ENCODE measurements at places on chromosomes 2 and 18.
A peak's percentile ranks its signal among the peaks of the same experiment; 100 is the strongest.

GRCh38 chr2:72386288-72386687 lies 238.6 kb upstream of the CYP26B1 start:
- no peak for DNase-seq

GRCh38 chr18:9915291-9916076 lies 1.7 kb downstream of the VAPA start:
- no peak for DNase-seq

DNA sequence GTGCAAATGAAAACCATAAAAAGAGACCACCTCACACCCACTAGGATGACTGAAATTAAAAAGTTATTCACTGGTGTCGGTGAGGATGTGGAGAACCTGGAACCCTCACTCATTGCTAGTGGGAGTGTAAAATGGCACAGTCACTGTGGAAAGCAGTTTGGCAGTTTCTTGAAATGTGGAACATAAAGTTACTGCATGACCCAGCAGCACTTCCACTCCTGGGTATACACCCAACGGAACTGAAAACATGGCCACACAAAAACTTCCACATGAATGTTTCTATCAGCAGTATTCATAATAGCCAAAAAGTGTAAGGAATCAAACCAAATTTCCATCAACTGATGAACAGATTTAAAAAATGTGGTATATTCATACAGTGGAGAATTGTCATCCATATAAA lies 65.1 kb upstream of the SLC66A3 start:
- no peak for DNase-seq

DNA sequence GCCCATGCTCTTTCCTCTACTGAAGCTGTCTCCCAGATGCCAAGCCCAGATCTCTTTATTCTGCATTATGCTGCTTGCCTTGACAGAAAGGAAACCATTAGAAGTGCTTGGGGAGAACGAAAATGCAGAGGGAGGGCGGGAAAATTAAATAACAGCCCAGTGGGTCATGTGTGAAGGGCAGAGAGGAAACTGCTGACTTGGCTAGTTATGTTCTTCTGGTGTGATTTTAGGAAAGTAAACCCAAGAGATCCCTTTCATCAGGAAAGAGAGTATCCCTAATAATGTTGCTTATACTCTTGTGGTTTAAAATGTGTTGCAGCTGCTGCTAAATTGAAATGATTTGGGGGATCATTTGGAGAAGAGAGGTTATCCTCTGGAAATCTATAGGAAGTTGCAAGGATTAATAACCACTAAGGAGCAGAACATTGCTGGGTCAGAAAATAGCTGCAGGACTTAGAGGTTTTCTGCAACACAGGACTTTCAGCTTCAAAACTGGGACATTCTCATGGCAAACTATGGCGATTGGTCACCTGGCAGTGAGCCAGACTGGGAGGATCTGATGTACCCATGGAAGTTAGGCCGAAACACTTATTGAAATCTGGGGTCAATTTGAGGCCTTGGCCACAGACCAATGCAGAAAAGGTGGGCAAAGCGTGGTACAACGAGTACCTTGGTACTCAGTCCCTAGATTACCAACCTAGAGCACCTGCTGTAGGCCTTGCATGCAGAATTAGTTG lies 172.2 kb downstream of the TMEM247 start:
- no peak for DNase-seq

- DNase-seq, result no peak
These were observed 22.2 kb upstream of the IL1RL1 start for GRCh38 chr2:102289129-102289528.

- no peak for DNase-seq
These were observed 105.9 kb upstream of the SNTG2 start for GRCh38 chr2:844715-845114.

DNA sequence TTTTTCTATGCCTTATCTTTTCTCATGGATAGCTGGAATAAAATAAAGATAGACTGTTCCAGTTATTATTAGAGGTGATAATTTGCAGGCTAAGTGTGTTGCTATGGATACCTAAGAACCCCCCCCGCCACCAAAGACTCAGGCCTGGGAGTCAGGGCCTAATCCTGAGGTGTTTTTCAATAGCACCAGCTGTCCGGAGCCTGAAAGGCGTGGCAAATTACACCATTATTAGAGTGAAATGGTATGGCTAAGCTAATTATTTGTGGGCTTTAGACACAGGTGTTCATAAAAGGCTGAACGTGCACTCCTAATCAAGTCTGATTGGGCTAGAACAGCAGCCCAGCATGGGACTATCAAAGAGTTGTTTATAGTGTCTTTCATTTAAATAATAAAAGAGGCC lies 293.2 kb upstream of the DCC start:
- no peak for DNase-seq

- DNase-seq, result no peak
These were observed 443.5 kb downstream of the XIRP2 start for GRCh38 chr2:167331636-167332232.

DNA sequence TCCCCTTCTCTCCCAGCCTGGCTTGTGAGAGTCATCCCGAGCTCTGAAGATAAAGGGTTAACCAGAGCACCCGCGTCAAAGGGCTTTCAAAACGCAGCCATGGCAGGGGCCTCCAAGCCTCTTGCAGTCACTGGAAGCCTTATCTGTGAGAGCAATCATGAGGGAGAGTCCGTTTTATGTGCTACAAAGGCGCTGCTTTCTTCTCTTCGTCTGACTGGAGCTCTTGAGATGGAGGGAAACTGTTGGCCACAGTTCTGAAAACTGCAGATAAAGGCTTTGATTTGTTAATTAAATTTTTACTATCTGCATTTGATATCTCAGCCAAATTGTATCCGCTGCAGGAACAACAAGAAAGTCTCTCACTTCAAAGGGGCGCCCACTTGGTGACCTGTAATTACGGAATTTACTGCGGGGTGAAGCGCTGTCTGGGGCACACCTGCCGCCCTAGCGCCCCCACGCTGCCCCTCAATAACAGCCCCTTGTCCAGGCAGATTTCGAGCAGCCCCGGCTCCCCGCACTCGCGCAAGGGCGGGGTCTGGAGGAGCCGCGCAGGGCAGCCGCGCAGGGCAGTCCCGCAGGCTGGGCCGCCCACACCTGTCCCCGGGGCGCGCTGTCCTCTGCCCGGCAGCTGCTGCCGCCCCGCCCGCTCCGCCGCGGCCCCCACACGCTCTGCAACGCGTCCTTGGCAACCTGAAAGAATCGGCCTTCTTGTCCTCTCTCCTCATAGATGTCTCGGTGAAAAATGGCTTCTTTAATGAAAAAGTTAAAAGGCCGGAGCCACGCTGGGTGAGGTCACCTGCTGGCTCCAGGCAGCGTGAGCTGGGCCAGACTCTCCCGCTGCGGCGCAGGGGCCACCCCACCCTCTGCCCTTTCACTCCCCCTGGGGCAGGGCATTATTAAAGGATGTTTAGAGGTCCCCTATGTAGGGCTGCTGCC lies 217.9 kb downstream of the VAPA start:
- no peak for DNase-seq

GRCh38 chr2:169933124-169933711 lies 106.0 kb downstream of the UBR3 start:
- peak; percentile 6 for DNase-seq

DNA sequence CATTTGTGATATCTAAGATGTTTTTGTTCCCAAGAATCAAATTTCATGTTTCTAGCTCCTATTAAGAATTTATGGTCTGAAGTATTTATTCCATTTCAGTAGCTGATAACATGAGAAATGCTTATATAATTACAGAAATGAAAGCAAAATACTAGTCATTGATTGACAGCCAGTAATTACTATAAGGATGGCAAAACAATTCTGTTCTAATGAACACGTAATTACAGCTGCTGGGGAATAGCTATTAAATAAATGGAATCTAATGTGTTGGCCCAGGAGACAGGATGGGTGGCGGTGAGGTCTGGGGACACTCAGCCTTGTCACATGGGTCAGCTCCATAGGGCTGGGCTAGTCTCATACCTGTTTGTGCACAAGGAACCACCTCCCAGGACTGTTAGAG lies 263.5 kb downstream of the FHOD3 start:
- DNase-seq, result no peak

DNA sequence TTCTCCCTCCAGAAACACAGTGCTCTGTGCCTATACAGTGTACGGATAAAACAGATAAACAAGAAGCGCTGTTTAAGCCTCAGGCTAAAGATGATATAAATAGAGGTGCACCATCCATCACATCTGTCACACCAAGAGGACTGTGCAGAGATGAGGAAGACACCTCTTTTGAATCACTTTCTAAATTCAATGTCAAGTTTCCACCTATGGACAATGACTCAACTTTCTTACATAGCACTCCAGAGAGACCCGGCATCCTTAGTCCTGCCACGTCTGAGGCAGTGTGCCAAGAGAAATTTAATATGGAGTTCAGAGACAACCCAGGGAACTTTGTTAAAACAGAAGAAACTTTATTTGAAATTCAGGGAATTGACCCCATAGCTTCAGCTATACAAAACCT lies 70.7 kb downstream of the TANK start:
- no peak for DNase-seq

- DNase-seq, result no peak
These were observed 22.8 kb downstream of the ARHGAP28 start for GRCh38 chr18:6752202-6752860.

GRCh38 chr2:152761214-152761613 lies 42.8 kb downstream of the ARL6IP6 start:
- DNase-seq, result no peak

DNA sequence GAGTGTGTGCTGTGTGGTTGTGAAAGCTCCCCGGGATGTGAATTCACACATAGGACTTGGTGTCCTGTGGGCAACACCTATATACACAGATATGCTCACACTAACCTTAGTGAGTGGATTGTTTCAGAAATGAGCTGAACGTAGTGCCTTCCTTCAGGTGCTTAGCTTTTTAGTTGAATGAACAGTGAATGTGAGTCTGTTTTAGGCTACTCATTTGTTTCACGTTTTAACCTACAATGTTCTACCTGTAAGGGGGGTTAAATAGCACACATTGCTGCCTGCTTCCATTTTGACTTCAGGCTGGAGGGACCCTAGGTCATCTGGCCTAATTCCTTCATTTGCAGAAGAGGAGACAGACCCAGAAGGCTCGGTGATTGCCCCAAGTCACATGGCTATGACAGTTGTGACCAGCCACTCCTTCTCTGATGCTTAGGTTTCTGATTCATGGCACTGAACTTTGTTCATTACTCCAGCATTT lies 1.0 kb downstream of the PLEK start:
- no peak for DNase-seq

DNA sequence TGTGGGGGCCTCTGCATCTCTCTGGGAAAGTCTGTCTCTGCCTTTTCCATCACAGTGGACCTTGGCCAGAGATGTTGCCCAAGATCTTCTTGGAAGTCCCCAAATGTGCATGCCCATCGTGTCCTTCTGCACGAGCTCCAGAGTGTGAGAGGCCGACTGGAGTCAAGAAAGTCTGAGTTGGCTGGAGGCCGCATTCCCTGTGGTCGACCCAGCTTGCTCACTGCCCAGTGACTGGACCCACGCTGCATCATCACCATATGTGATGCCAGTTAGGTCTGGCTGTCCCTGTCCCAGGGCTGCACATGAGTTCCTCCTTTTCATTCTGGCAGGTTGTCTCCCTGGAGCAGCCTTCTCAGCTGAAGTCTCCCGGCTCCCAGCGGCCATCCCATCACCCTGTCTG lies 93.8 kb downstream of the ARL4C start:
- DNase-seq, result no peak

DNA sequence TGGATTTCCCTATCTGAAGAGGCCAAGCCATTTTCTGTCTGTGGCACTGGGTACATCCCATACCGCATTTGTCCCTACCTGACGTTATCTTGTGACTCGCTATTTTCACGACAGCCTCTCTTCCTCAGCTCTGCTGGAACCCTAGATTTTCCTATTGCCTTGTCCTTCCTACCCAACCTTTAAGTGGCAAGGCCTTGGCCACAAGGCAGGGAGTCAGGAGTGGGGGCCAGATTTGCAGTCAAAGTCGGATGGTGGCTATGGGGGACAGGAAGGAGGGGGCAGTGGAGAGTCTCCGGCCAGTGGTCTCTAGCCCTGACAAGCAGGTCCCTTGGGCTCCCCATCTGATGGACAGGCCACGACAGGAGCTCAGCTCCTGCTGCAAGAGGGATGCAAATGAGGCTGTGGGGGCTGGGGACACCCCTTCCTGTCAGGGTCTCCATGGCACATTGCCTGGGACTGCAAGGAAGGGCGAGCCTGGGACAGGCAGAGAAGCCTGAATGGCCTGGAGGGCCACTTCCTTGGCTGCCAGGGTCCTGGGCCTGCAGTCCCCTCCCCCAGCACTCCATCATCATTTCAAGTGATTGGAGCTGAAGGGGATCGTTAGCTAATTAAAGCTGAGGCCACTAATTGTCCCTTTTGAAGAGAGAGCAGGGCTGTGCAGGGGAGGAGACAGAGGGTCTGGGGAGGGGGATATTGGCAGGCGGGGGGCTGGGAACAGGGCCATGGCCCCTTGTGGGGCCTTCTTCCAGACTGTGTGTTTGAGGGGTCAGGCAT lies 6.3 kb upstream of the ECEL1 start:
- DNase-seq, result no peak

GRCh38 chr2:121245120-121245820 lies 39.7 kb downstream of the TFCP2L1 start:
- no peak for DNase-seq

- DNase-seq, result no peak
These were observed 450.2 kb downstream of the ERBB4 start for GRCh38 chr2:212088353-212088752.

- no peak for DNase-seq
These were observed 74.4 kb upstream of the ASB18 start for GRCh38 chr2:236338495-236339184.

DNA sequence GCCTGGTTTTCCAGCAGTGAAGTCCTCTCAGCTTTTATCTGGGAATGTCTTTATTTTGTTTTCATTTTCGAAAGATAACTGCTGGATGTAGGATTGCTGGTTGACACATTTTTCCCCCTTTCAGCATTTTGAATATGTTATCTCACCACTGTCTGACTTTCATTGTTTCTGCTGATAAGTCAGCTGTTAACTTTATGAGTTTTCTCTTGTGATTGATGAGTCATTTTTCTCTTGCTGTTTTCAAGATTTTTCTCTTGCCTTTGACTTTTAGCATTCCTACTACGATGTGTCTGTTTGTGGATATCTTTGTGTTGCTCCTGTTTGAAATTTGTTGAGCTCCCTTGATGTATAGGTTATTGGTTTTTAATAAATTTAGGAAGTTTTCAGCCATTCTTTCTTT lies 85.5 kb downstream of the AGPS start:
- DNase-seq, result no peak

- DNase-seq, result no peak
These were observed 107.6 kb downstream of the MEMO1 start for GRCh38 chr2:31903109-31903780.

DNA sequence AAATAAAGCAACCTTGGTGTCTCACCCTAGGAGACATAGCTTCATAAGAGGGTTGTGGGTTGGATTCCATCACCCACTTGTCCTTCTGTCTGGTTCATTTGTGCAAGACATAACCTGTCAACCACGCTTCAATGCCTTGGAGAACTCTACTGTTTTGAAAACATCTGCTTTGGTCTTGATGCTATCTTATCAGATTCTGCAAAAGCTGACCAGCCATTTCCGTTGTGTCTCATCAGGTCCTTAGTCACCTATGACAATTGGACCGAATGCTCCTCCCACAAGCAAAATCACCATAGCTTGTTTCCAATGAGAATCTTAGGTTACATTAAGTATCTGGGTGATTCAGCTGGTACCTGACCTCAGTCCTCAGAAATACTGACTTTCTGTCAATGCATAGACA lies 35.4 kb downstream of the STAT4 start:
- DNase-seq, result peak; percentile 82

- no peak for DNase-seq
These were observed 5.9 kb upstream of the MAL start for GRCh38 chr2:95019572-95019971.

- no peak for DNase-seq
These were observed 44.8 kb upstream of the MAP3K20 start for GRCh38 chr2:173030561-173031490.

GRCh38 chr18:58087928-58088690 lies 44.1 kb downstream of the NEDD4L start:
- DNase-seq, result no peak

Data from CD4-positive, CD25-positive, alpha-beta regulatory T cell (primary cell).